ENCODE measurements at places on chromosomes 1 and 21.

GRCh38 chr1:154870734-154871133 lies 653 bp upstream of the KCNN3 start:
- no peak for DNase-seq

- no peak for DNase-seq
These were observed 123.6 kb downstream of the MACF1 start for GRCh38 chr1:39328095-39328494.

GRCh38 chr1:203597331-203598090 lies 29.1 kb upstream of the ATP2B4 start:
- DNase-seq: peak; percentile 42

DNA sequence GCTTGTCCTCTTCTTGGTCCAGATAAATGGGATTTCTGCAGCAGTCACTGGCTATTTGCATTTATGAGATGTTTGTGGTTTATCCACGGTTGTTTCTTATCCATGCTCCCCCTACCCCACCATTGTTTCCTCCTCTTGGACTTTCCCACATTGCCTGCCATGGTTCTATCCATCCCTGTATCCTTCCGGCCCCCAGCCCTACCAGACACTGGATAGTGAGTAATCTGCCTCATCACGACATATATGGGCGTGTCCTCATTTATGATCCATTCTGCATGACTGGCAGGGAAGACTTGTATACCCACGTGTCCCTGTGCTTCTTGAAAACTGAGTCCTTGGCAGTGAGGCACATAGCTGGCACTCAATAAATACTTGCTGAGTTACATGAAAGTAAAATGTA lies 40.1 kb downstream of the CACNA1S start:
- no peak for DNase-seq

DNA sequence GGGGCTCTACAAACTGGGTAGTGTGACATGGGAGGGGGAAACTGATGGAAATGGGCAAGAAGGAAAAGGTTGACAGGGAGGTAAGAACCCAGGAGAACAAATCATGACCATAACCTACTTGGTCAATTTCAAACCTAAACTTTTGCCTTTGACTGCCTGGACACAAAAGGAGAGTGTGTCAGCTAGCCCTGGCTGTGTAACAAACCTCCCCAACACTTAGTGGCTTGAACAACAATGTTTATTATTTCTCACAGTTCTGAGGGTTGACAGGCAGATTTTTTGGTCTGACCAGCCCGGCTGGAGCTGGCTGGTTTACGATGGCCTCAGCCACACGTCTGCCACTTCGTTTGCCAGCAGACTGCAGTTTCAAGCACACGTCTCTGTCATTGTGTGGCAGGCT lies 92.5 kb downstream of the WDR4 start:
- DNase-seq: no peak

- no peak for DNase-seq
These were observed 301.7 kb upstream of the VAMP3 start for GRCh38 chr1:7469255-7469938.

DNA sequence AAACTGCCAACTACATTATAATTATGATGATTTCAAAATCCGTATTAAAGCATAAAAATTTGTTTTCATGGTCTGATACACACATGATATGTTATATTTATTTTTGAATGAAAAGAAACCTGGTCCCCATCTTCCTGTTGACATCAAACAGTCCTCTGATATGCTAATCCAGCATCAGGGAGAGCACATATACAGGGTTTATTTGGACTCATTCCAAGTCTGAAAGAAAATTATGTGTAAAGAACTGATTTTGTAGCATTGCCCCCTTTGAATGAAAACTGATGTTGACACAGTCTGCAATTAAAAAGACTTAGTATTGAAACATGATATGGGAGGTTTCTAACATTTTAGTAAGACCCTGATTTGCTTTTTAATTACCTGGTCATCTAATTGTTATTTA lies 119.4 kb downstream of the NEK7 start:
- no peak for DNase-seq

GRCh38 chr1:35564037-35564883 lies 6.7 kb downstream of the NCDN start:
- DNase-seq: peak; percentile 90

GRCh38 chr1:170819781-170820180 lies 115.6 kb upstream of the MROH9 start:
- no peak for DNase-seq

- no peak for DNase-seq
These were observed 39.6 kb upstream of the TRABD2B start for GRCh38 chr1:48036710-48037355.

- no peak for DNase-seq
These were observed 3.0 kb upstream of the SYT6 start for GRCh38 chr1:114156538-114157274.

- DNase-seq: no peak
These were observed 60.7 kb downstream of the FAAP20 start for GRCh38 chr1:2133879-2134215.

GRCh38 chr1:46084553-46085451 lies 47.6 kb downstream of the PIK3R3 start:
- no peak for DNase-seq

DNA sequence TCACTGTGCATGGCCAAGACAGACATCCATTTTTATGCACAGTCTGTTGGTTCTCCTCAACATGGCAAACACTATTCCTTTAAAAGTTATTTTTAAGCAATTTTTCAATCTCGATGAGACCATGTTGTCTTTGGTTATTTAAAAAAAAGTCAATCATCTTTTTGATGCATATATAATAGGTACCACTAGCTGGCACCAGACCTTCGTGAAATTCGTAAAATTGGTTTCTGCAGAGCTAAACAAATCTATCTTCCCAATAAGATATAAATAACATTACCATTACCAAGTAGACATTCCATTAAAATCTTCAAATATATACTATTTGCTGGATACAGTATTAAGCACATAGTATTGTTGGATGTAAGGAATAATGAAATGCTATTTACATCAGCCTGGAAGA lies 220.0 kb upstream of the GREM2 start:
- DNase-seq: no peak

DNA sequence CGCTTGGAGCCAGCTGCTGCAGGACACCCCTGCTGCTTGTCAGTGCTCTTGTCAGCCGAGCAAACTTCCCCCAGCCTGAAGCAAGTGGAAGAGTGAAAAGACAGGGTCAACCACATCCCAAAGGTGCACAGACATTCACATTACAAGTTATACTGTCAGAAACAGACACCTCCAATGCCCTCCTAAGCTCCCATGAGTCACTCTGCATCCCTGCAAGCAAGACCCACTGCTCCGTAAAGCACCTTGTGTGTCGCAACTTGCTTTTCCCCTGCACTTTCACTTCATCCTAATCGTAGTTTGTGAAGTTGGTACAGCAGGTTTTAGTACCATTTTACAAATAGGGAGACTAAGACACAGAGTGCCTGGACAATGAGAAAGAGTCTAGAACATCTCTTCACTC lies 51.1 kb downstream of the KCNH1 start:
- DNase-seq: no peak

DNA sequence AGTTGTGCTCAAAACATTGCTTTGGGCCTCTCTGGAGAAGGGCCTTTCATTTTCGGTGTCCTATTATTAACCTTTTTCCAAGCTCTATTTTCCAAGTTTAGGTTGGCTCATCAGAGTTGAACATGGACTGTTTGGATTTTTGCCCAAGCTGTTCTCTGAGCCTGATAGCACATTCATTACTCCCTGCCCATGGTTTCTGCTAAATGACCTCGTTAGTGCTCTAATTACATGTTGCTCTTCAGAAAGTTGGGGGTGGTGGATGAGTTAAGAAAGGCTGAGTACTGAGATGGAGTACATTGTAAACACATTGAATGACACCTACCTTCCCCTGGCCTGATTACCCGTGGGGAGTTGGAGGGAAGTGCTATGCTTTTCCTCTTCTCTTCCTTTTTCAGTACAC lies 38.9 kb downstream of the LMO4 start:
- no peak for DNase-seq

- no peak for DNase-seq
These were observed 539.4 kb downstream of the KIF26B start for GRCh38 chr1:245693941-245694752.

GRCh38 chr1:221188458-221188857 lies 309.2 kb downstream of the HLX start:
- DNase-seq: no peak

GRCh38 chr1:155320252-155320651 lies 442 bp upstream of the RUSC1 start:
- DNase-seq: no peak

GRCh38 chr1:147812799-147813198 lies 52.4 kb upstream of the GJA5 start:
- DNase-seq: no peak

DNA sequence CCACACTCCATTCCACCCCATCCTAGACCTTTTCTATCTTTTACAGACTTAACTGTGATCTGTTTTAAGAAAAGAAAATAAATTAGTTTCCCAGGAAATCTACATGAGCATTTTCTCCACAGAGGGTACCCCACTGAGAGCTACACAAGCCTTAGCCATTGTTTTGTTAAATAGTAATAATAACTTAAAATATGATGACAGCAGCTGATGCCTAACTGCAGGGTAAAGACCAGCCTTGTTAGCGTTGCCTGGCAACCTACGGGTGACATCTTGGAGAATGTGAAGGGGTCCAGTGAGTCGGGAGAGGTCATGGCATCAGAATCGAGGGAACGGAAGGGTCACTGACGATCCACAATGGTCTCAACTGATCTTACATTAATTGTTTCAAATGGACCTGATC lies 233.2 kb upstream of the PBX1 start:
- DNase-seq: no peak

GRCh38 chr1:201302163-201303152 lies 19.2 kb downstream of the PKP1 start:
- DNase-seq: peak; percentile 69
